ENCODE measurements at places on chromosomes 3 and 15.

DNA sequence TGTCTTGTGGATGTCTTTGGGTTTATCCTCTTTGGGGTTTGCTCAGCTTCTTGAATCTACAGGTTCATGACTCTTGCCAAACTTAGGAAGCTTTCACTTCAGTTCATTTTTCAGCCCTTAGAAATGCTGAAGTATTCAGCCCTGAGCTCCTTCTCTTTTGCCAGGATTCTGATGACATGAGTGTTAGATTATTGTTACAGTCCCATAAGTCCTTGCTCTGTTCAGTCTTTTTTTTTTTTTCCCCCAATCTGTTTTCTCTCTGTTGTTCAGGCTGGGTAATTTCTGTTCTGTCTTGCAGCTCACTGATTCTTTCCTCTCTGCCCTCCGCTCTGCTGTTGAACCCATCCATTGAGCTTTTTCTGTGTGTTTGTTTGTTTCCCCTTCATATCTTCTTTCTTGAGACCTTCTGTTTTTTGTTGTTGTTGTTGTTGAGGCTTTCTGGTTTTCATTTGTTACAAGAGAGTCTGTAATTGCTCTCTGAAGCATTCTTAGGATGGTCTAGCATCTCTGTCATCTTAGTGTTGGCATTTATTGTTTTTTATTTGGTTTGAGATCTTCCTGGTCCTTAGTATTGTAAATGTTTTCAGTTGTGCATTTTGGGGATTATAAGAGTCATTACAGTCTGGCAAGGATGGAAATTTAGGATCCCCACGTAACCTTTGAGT lies 18.4 kb downstream of the LRCH3 start:
- no peak for DNase-seq

DNA sequence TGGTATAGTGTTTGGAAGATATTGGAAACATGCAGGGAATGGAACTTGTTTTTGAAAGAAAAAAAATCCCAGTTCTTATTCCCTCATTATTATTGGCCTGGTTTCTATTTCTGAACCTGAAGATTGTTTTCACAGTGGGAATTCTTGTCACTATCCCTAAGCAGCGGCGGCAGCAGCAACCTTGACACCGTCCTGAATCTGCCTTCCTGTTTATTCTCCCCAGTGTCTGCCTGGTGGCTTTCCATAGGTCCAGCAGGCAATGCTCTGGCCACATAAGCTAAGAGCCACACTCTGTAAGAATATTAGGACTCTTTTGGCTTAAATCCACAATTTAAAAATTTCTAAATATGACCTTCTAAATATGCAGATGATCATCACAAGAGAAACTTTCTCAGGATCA lies 178.0 kb downstream of the PLCL2 start:
- no peak for DNase-seq

DNA sequence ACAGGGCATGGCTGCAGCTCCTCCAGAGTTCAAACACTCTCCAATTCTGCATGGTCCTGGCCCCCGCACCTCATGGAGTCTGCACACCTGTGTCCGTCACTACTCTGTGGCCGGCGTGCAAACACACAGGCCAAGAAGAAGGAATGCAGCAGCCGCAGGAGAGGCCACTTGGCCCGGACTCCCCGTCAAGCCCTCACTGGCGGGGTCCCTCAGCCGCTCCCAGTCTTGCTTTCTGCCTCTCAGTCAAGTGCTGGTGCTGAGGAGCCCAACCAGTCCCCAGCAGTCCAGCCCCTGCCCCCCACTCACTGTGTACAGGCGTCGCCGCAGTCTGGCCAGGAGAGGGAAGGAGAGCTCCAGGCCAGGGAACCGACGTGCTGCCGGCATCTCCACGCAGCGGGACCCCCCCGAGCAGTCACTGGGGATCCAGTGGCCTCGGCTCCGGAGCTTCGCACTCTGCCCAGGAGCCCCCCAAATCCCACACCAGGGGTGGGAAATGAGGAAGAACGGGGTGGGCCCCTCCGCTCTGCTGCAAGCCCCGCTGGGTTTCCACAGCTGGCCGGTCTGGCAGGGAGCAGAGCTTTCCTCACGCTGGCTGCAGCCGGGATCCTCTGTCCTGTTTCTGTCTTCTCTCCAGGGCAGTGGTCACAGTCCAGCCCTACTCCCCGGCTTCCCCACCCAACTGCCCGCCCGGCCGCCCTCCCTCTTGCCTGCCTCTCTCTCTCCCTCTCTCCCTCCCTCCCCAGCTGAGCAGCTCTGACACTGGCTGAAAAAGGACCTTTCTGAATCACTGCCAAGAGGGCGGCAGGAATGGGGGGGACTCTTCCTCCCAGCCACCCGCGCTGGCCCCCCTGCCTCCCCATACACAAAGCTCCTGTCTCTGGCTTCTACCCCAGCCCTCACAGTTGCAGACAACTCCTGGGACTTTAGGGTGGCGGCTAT lies 16.0 kb downstream of the TNK2 start:
- DNase-seq, result peak; percentile 36

GRCh38 chr3:134236505-134237170 lies 14.0 kb downstream of the RYK start:
- no peak for DNase-seq

- DNase-seq, result no peak
Observed at GRCh38 chr15:42528970-42529369, 19.6 kb downstream of the LRRC57 start.

DNA sequence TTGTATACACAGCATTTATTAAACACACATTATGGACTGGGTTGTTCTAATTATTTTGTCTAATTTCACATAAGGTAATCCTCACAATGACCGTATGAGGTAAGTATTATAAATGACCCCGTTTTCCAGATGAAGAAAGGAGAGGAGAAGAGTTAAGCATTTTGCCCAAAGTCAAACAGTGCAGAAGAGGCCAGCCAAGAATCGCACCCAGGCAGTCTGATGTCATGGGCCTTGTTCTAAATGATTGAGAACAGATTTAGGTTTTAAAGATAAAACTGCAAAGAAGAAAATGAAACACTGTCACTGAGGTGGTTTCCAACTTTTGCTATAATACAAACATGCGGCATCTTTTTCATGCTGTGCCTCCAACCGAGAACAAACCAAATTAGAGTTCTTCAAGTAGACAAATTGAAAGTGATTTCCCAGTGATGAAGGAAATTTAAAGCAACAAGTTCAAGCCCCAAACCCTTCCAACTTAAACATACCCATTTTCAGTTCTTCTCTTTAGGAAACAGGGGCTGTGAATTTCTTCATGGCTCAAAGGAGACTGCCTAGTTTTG lies 155.3 kb downstream of the THRB start:
- no peak for DNase-seq

DNA sequence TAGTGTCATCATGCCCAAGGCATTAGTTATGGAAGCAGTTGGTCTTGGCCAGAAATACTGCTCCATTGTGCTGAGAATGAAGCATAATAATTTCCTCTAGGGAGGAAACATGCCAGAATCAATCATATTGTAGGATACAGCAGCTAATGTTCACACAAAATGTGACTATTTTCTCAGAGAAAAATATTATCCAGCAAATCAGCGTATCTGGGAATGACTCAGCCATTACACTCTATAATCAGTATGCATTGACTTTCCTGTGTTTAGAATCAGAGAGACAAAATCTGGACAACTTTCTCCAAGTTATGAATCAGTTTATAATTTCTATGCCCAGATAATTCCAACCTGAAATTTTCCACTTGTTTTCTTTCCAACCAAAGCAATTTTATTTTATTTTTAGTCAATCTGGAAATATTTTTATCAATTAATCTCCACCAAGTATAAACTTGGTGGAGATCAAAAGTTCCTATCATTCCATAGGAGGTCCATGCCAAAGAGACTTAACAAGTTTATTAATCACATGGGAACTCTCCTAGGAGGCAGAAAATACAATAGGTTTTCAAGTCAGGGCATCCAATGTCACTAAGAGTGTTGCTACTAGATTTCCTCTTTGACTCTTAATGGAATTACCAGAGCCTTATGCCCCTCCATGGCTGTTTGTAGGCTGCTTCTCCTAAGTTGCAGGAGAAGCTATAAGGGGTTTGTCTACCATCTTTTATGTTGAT lies 36.4 kb downstream of the SUCNR1 start:
- DNase-seq, result no peak

- no peak for DNase-seq
Observed at GRCh38 chr3:81735334-81735733, 26.1 kb downstream of the GBE1 start.

GRCh38 chr15:96170979-96171739 lies 159.3 kb upstream of the NR2F2 start:
- DNase-seq, result peak; percentile 43

- no peak for DNase-seq
Observed at GRCh38 chr3:50323614-50324199, 1.2 kb upstream of the HYAL2 start.

GRCh38 chr15:52289629-52290081 lies 5.9 kb downstream of the MYO5C start:
- DNase-seq, result no peak

DNA sequence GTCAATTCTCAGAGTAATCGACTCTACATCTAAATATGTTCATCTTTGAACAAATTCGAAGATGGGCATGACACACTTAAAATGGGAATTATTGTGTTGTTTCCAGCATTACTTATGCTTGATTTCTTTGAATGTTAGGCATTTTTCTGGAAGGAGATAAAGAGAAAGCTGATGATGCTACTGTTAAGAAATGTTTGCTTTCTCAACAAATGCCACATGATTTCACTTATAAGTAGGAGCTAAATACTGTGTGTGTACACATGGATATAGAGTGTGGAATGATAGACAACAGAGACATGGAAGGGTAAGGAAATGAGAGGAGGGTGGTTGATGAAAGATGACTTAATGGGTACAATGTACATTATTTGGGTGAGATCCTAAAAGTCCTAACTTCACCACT lies 400.9 kb downstream of the TBL1XR1 start:
- no peak for DNase-seq

DNA sequence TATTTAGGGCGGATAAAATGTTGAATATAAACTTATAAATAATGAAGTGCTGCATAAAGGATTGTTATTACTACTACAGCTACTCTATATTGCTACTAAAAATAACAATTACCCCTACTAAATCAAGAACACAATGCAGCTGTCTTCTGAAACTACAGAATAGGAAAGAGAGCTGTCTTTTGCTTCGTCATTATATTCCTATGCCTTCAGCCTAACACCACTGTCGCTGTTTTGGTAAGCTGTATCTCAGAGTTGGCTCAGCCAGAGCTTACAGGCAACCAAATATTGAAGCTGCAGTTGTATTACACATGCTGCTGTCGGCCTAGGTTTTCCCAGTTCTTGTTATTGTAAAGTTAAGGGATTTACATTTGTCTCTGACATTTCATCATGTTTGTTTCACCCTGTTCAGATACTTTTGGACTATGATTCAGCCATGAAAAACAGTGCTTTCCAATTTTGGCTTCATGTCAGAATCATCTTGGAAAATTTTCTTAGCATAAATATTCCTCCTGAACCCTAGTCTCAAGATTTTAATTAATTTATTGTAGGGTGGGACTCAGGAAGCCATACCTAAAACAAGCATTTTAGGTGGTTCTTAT lies 31.3 kb upstream of the LPP start:
- DNase-seq, result no peak

- DNase-seq, result no peak
Observed at GRCh38 chr3:52531860-52532516, 1.7 kb downstream of the NT5DC2 start.

DNA sequence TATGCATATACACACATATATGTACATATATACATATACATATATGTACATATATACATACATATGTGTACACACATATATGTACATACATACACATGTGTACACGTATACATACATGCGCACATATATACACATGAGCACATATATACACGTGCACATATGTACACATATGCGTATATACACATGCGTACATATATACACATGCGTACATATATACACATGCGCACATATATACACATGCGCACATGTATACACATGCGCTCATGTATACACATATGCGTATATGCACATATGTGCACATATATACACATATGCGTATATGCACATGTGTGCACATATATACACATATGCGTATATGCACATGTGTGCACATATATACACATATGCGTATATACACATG lies 353.0 kb downstream of the EDEM1 start:
- no peak for DNase-seq

- no peak for DNase-seq
Observed at GRCh38 chr3:78430741-78431140, 1337.1 kb downstream of the ROBO1 start.

GRCh38 chr15:62118520-62119226 lies 46.4 kb downstream of the C2CD4B start:
- no peak for DNase-seq

- no peak for DNase-seq
Observed at GRCh38 chr3:188687389-188687788, 484.4 kb upstream of the TPRG1 start.

GRCh38 chr3:46098319-46098761 lies 71.1 kb upstream of the XCR1 start:
- DNase-seq, result peak; percentile 64

Measured in body of pancreas (tissue), 4 donors.